ENCODE measurements at places on chromosomes 6 and 20.

DNA sequence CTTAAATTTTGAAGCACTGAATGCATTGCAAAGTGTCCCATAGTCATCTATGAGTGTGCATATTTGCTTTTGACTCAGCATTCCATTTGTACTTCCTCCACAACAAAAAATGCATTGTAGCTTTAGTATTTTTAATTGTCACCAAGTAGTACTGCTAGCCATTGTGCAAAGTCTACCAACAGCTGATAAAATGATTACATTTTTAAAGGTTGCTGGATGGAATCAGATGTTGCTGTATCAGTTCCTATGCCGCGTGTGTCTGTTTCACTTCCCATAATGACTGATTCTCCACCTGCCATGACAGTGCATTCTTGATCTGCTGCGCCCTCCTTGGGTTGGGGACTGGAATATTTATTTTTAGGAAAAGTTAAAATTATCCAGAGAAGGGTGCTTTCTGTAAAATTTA is 41.2 kb downstream of the SLX4IP start:
- DNase-seq, result no peak

DNA sequence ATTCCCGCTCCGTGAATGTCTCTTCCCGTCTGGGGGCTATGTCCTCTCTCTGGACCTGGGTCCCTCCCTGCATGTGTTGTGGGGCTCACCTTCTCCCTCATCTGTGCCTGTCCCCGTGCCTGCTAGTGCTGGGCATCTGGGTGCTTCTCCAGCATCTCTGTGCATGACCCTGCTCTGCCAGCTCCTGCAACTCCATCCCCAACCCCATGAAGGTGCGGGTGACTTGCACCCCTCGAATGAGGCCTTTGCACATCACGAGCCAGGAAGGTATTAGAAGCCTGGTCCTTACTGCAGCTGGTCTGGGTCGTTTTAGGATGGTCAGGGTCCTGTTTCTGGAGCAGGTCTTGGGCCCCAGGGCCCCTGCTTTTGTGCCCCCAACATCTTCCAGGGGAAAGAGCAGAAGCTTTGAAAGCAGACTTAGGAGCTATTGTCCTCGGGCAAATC is 109.7 kb downstream of the AGPAT4 start:
- DNase-seq, result no peak

GRCh38 chr6:70131528-70131927 is 171.4 kb downstream of the COL9A1 start:
- DNase-seq, result no peak

DNA sequence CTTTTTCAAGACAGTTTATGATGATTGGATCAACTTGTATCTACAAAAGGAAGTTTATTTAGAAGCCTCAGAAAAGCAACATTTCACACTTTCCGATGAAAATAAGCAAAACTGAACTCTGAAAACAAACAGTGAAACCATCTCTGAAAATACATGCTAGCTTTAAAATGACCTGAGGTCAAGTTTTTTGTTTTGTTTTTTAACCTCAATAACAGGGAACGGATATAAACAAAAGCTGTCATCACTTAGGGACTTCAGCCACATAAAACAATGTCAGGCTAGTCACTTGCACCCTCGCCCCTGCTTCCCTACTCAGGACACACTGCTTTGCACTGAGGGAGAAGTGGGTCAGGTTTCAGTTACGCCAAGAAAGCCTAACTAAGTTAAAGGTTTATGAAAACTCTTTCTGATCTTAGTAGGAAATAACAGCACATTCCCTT is 11.6 kb downstream of the BACH2 start:
- DNase-seq, result peak; percentile 31

- no peak for DNase-seq
These were observed 21.1 kb downstream of the RTN4IP1 start for GRCh38 chr6:106608080-106608668.

DNA sequence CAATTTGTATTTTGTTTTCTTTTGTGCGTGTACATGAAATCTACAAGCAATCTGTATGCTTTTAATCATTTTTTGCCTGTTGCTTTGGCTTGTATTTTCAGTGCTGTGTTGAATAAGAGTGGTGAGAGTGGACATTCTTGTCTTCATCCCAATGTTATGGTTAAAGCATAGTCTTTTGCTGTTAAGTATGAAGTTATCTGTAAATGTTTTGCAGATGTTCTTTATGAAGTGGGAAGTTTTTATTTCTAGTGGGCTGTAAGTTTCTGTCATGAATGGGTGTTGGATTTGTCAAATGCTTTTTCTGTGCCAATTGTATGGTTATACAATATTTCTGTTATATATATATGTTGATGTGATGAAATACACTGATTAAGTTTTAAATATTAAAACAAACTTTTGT is 24.2 kb downstream of the ZKSCAN3 start:
- DNase-seq, result no peak

- DNase-seq, result no peak
These were observed 53.2 kb upstream of the NKX2-4 start for GRCh38 chr20:21450572-21450971.

DNA sequence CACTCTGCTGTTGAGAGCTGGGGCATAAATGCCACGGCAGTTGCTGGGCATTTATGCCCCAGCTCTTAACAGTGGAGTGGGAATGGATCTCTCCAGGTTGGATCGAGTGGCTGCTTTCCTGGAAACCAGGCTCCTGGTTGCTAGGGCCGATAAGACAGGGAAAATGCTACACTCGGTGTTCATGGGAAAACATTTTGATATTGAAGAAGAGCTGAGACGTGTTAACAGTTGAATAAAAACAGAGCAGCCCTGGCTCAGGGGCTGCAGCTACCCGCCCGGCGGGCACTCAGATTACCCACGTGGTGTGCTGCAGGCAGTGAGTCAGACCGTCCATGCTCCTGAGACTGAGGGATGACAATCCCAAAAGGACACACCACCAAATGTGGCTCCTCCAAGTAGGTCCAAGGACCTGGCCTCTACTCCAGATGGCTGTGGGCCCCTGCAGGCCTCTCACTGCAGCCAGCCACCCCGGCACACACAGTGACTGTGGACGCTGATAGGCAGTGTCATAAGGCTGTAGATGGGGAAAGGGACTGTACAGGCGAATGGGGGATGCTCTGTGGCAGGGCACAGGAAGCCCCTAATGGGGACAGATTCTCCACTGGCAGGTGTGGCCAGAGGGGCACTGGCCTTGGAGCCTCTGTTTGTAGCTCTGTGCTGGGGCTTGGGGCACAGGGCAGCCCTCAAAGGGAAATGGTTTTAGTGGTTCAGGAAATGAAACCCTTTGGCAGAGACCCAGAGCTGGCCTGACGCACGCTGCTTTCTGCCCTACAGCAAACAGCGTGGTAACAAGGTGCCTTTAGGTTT is 237.8 kb downstream of the LY86 start:
- DNase-seq, result no peak

DNA sequence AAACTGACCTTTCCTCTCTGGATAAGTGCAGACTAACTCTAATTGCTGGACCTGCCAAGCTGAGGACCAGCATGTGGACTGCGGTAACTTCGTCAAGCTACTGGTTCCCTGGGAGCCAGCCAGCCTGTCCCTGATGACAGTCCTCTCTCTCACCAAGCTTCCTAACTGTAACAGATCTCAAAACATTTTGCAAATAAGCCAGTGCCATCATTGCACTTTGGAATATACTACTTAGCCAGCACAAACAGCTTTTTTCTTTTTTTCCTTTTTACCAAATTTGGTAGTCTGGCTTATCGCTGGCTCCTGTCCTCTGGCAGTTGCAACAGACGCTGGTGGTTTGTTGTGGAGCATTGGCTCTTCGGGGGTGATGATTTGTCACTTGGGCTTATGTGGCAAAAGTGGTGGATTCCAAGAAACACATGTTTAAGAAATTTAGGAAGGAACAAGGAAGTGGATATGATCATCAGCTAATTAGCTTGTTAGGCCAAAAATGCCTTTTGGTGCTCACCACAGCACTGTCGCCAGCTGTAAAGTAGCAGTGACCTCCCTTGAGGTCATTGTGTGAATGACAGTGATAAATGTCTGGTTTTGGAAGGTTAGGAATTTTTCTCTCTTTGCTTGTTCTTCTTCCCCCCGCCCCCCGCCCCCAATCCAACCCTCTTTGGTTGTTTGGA is 171.7 kb downstream of the CLIC5 start:
- no peak for DNase-seq
